ENCODE measurements at places on chromosomes 12 and 14.

- no peak for DNase-seq
These were observed 246.3 kb downstream of the KCNC2 start for GRCh38 chr12:74963304-74963703.

- no peak for DNase-seq
These were observed 748.3 kb downstream of the C12orf50 start for GRCh38 chr12:87280893-87281292.

GRCh38 chr12:45634273-45634917, 95.1 kb upstream of the ARID2 start:
- DNase-seq = no peak

DNA sequence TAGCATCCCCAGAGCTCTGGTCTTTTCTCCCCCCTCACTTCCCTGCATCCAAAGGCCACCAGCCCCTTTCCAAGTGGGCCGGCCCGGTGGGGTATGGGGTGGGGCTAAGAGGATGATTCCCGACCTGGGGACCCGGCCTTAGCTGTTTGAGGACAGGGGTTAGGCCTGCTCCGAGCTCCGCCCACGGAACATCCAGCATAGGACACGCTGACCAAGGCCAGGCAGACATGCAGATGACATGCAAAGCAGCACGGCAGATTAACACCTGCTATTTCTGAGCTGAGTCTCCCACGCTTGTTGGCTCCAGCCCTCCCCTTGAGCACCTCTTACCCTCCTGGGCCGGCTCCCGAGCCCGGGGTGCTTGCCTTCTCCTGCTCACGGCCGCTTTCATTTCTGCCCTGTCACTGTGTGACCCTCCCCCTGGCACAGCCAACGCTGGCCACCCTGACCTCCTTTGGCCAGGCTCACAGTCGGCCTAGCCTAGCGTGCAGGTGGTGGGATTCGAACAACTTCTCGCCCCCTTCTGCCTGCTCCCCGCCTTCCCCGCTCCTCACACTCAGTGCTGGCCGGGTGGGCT, 40.2 kb downstream of the TEAD4 start:
- DNase-seq = no peak

DNA sequence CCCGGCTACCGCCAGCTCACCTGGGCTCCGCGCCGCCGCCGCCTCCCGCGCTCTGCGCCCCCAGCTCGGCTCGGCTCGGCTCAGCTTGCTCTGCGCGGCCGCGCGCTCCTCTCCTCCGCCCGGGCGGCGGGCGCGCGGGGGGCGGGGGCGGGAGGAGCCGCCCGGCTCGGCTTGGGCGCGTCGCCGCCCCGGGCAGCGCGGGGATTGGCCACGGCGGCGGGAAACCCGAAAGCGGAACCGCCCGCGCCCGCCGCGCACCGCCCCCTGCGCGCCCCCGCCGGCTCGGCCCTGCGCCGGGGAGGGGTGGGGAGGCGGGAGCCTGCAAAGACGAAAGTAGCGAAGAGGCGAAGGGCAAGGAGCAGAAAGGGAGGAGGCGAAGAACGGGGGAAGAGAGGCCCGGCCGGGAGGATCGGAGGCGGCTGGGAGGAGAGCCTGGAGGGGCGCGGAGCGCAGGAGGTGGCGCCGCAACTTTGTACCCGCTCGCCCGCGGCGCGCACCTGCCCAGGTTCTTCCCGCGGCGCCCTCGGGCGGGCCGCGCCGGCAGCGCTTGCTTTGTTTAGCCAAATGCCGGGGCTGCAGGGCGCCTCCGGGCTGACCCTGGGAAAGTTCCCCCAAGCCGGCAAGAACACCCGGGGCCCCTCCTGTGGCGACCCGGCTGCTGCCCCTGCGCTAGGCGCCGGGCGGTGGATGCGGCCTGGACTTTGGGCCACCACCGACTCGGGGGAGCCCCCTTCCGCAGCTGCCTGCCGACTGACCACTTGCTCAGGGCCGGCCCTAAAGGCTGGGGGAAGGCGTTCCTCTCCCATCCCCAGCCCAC, at the start of gene CAMKK2:
Gene CAMKK2 (minus strand): TSS at position 92 of the 817 bp plus-strand sequence. CDS start 22,183 bp downstream, outside the sequence.
- peak; percentile 73 for DNase-seq

DNA sequence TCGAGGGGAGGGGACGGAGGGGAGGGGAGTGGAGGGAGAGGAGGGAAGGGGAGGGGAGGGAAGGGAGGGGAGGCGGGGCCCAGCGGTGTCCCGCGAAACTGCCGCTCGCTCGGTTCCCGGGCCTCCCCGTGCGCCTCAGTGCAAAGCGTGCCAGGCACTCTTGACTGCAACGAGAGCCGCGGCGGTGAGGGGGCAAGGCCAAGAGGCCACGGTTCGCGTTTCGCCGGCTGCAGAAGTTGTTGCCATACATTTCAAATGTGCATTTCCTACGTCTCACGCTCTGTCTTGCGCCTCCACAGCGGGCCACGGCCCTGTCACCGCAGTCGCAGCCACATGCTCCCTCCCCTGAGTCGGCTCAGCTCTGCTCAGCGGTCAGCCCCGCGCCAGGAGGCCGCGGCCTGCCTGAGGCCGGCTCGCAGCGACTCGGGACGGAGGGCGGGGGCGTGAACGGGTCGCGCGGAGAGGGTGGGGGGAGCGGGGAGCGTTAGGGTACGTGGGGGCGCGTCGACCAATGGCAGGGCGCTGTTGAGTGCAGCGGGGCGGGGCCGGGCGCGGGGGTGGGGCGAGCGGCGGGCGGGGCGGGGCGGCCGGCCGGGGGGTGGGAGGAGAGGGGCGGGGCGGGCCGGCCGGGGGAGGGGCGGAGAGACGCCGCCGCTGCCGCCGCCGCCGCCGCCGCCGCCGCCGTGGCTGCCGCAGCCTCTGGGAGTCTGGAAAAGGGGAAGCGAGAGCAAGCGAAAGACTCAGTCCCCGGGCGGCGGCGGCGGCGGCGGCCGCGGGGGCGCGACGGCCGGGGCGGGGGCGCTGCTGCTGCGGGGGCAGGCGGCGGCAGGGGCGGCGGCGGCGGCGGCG, at the start of gene PPP2R5C:
Gene PPP2R5C (plus strand): TSS at position 678 of the 849 bp plus-strand sequence. CDS start 185 bp downstream, outside the sequence.
- DNase-seq = peak; percentile 75

DNA sequence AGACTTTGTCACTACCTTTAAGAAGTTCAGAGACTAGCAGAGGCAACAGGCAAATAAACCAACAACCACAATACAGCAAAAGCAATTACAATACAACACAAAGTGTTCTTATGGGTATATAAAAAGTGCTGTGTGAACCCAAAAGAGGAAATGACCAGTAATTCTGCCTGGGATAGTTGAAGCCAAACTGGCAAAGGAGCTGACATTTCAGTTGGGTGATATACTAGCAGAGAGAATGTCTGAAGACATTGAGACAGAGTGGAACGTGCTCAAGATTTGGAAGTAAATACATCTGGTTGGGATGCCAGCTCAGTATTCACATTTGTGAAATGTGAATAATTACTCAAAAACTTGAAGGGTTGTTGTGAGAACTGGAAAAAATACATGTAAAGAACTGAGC, 80.6 kb upstream of the GTF2A1 start:
- DNase-seq = no peak

DNA sequence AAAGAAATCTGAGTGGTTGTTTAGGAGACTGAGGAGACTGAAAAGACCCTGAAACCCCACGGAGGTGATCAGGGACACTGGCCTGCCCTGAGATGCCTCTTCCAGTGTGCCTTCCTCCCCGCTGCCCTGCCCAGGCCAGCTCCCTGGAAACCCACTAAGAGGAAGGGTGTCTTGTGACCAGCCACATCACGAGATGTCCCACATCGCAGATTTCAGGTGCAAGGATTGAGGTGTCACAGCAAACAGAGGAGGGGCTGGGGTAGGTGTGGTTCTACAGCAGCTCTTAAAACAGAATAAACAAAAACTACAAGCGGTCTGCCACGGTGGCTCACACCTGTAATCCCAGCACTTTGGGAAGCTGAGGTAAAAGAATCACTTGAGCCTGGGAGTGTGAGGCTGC, 184.3 kb upstream of the C14orf180 start:
- no peak for DNase-seq

GRCh38 chr12:93541578-93542225, 30.8 kb upstream of the SOCS2 start:
- no peak for DNase-seq

DNA sequence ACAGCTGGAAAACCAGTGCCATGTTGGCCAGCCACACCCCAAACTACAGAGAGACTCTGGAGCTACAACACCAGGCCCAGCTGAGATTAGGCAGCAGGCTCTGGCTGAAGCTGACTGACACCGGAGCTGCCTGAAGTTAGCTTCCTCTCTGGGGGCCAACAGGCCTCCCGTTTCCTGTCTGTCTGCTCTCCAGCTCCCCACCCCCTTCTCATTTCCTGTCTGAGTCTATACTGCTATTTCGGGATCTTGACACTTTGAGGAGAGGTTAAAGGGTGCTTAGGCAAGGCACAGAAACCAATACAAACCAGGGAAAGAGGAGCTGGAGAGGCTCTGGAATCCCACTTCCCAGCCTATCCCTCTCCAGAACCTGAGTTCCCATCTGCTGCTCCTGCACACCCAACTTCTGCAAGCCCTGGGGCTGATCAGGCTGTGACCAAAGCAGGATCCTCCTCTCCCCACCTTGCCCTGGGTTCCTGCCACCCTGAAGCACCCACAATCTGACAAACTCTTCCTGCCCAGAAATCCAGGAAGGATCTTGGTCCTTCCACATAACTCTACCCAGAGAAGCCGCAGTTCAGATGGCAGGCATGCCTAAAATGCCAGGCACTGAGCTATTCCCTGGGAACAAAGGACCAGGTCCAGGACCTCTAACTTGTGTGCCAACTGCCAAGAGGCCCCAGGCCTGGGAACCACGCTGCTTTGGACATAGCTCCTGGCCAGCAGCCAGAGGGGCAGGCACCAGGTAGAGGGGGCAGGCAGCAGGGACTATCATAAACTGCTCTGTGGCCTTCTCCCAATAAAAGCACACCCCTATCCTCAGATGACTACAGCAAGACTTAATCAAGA, 39.9 kb downstream of the PRPF40B start:
- peak; percentile 50 for DNase-seq

DNA sequence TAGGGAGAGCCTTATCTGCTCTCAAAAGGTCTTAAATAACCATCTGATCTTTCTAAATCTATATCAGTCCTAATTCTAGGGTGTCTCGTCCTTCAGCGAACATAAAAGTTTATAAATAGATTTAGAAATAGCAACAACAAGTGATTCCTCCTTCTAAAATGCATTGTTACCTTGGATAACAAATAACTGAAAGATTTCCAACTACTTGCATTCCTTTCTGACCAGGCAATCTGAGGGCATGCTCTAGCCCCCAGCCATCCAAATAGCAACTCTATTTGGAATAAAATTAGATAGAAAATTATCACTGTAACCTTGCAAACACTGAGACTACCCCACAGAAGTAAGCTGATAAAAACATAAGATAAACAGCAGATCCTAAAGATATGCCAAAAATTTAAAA, 21.8 kb upstream of the KRR1 start:
- no peak for DNase-seq

DNA sequence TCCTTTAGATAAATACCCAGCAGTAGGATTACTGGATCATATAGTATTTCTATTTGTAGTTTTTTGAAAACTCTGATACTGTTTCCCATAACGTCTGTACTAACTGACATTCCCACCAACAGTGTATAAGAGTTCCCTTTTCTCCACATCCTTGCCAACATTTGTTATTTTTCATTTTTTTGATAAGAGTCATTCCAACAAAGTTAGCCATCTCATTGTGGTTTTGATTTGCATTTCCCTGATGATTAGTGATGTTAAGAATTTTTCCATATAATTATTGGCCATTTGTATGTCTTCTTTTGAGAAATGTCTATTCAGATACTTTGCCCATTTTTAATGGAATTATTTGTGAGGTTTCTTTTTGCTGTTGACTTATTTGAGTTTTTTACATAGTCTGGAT, 486.0 kb downstream of the FLRT2 start:
- DNase-seq = no peak

DNA sequence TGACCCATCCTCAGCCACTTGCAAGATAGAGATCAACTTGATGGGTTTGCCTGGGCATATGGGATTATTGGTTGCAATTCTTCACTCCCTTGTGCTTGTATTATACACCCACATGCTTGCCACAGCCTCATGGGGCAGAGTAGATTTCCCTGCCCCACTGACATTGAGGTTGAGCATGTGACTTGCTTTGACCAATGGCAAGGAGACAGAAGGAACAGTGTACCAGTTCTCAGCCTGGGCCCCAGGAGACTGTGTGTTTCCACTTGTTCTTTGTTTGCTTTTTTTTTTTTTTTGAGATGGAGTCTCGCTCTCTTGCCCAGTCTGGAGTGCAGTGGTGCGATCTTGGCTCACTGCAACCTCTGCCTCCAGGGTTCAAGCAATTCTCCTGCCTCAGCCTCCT, 31.8 kb downstream of the CALM1 start:
- no peak for DNase-seq

- DNase-seq = no peak
These were observed 152.6 kb downstream of the PRKCH start for GRCh38 chr14:61474015-61474414.

DNA sequence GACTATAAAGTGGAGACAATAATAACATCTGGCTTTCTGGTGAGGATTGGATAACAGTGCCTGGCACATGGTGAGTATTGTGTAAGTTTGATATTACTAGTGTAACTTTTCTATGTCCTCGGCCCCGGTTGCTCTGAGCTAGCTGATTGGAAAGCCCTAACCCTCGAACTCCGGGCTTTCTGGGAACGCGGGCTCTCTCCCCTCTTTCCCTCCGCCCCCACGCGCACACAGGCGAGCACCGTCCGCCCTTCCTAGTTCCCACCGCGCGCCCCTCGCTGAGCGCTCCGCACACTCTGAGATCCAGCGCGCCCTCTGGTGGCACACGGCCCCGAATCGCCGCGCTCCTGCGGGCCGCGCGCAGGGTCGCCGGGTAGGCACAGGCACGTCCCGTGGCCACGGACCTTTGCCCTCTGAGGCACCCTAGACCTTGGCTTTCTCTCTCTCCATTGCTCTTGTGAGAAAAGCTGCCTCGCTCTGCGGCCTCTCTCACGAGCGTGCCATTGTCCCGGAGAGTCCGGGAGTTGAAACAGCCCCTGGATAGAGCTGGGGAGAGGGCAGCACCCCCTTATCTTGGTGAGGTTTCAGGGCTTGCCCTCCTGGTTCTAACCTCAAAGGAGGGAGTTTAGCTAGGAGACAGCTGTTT, 23.2 kb upstream of the ESRRB start:
- DNase-seq = no peak

DNA sequence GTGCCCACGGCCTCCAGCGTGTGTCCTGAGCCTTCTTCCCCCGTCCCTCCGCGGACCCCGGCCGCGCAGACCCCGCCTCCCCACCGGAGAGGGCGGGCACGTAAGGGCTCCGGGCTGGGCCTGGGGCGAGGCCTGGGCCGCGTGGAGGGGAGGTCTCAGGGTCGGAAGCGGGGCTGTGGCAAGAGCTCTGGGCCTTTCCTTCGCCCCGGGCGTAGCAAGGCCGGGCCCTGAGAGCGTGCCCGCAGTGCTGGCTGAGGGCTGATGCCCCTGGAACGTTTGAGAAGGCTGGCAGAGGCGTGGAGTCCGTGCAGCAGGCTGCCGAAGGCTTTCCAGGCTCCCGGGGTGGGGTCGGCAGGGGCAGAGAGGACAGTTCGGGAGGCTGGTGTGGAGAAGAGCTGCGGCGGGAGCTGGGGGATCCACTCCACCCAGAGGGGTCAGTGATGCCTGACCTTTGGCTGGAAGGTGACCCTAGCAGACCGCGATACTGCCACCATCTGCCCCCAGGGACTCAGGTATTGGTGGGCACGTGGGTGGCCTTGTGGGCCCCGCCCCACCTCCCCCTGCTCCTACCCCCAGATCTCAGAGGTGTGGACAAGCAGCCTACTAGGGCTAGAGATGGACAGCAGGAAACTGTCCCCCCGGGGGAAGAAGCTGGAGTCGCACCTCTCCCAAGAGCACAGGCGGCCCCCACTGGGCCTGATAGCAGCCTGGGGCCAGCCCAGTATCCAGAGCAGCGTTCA, 558 bp downstream of the TEX22 start:
- no peak for DNase-seq

Measured in stimulated activated CD4-positive, alpha-beta T cell treated with anti-CD3 and anti-CD28 coated beads, Interleukin-12 subunit alpha, Interleukin-12 subunit beta, amount 100 ng/mL, for 24 hours (primary cell).